ENCODE measurements at places on chromosomes 7 and 10.

DNA sequence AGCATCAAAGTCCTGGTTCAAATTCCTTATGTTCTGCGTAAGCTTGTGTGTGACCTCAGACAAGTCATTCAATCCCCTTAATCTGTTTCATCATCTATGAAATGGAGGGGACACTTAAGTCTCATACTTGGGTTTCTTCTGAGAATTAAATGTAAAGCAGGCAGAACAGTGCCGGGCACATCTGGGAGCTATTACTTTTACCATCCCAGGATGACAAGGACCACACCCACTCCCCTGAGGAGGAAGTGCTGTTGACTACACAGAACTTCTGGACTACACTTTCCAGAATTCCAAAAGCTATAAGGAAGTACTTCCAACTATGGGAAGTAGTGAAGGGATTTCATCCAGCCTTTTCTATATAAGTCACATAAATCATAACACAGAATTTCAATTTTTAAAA is 294.9 kb downstream of the IPMK start:
- peak; percentile 6 for DNase-seq

DNA sequence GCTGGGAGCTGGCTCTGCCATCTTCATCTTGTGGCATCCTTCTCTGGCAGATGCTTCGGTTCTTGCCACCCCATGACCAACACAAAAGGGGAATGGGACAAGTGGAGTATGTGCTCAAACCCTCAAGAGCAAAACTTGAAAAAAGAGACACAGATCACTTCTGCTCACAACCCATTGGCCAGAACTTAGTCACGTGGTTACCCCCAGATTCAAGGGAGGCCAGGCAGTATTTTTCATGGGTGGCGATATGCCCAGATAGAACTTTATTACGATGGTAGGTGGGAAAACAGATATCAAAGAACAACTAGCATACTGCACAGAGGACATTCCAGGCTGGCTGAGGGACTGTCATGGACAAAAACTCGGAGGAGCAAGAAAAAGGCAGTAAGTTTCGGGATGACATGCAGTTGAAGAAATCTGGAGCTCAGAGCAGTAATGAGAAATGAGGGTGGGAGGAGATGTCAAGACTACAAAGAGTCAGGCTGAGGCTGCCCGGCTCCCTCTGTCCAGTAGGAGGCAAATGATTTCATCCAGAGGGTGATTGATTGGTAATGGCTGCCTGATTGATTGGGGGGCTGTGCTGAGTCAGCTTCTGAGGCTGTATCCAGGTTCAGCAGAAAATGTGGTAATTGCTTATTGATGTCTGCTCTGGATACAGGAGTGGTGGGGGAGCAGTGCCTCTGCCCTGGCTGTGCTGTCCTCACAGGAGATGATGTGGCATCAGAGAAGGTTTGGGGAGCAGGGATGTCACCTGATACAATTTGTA is 25.3 kb downstream of the COL13A1 start:
- DNase-seq, result no peak

DNA sequence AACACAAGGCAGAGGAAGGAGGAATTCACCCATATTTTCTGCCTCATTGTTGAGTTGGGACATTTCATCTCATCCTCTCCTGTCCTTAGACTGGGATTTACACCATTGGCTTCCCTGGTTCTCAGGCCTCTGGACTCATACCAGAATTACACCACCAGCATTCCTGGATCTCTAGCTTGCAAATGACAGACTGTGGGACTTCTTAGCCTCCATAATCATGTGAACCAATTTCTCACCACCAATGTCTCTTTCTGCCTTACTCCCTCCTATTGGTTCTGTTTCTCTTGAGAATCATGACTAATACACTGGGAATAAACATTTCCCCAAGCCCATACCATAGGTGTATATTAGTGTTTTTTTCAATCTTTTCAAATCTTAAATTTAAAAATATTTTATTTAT is 2.9 kb upstream of the ZNF33A start:
- DNase-seq, result no peak

DNA sequence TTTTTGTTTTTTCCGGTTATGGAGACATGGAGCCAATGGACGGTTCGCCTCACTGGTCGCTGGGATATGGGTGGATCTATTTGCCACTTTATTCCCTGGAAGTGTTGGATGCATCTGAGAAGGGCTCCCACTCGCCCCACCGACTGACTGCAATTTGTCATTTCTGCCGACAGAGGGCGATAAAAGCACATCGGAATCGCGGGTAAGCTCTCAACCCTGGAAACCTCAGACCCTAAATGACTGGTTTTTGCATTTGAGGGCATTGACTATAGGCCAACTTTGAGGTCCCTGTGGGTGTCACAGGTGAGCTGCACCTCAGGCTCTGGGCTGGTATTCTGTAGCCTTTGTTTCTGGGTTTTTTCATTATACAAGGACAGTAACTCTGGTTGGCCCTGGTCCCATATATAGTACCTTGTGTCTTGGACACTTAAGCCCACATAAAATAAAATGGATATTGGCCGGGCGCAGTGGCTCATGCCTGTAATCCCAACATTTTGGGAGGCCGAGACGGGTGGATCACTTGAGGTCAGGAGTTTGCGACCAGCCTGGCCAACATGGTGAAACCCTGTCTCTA is 11.9 kb upstream of the OPALIN start:
- DNase-seq, result peak; percentile 54

DNA sequence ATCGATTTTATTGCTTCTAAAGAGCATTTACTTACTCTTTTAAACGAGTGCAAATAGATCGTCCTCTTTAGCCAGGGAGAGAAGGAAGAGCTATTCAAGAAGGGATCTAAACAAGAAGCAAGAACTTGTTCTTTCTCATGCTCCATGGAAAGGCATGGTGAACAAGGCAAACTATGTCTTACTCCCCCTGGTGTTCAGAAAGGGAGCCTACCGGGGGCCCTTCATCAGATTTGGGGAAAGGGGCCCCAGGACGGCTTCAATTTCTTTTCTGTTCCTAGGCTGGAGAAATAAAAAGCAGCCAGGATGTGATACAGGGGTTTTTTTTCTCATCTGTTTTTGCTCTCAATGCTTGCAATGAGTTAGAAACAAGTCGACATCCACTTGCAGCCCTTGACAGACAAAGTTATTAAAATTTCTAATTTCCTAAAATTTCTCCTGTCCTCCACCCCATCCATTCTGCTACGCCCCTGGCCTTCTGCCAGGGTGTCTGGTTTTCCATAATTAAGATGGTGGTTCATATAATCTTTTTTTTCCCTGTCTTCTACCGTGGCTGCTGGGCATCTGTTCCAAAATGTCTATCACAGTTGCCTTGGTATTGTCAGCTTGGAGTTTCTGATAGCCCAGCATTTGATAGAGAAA is 214.4 kb downstream of the CREB5 start:
- DNase-seq, result peak; percentile 78

DNA sequence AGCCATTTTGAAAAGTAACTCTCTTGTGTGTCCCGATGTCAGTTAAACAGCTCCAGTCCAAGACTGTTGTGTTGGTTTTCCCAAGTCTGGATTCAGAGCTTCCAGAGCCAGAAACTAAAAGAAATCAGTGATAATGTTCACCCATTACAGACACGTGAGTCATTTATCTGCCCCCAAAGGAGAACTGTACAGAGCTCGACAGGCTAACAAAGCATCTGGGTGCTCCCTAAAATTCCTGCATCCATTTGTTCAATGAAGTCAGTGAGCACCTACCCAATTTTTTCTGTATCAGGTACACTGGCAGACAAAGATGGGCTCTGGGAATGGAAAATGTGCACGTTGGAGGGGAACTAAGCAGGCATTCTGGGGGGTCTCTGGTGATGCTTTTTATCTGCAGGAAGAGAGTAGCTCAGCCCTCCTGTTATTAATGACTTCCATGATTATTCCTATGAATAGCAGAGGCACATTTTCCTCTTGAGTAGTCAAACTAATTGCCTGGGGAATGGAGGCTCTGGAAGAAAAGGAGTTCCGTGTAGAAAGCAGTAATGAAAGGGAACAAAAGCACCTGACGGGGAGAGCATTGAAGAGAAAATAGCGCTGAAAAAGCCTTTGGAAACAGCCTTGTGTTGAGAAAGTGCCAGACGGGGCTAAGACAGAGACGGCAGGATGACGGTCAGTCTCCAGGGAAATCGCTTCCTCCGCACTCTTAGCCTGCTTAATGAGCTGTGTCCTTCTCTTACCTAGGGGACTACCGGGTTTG is 75.3 kb downstream of the GAD2 start:
- no peak for DNase-seq

DNA sequence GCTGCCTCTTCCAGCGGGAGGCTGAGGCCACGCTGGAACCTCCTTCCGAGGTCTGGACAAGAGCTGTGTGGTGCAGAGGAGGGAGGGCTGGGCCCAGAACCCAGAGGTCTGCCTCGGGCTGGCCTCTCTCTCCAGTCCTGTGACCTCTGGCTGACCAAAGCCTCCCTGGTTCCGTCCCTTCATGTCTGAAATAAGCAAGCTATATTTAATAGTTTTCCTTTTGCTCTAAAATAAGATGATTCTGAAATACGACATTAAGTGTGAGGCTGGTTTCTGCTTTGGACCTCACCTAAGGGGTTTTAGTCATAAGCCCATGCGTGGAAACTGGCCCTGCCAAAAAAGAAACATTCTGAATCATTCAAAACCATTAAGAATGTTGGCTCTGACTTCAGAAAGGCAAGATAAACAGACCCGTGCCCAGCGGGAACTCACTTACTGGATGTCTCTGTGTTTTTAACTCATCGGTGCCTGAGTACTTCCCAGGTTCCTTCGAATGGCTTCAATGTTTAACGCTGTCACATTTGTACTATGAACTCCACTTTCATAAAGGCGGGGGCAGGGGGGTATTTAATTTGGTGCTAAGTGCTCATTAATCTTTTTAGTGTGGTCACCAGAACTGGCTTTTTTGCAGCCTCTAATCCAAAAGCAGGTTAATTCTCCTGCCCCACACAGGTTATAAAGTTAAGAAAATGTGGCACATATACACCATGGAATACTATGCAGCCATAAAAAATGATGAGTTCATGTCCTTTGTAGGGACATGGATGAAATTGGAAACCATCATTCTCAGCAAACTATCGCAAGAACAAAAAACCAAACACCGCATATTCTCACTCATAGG is 157.5 kb upstream of the KLF14 start:
- peak; percentile 95 for DNase-seq

GRCh38 chr7:84513061-84513460 is 318.5 kb upstream of the SEMA3A start:
- no peak for DNase-seq

GRCh38 chr10:10589540-10590303 is 427.9 kb upstream of the CELF2 start:
- peak; percentile 85 for DNase-seq

GRCh38 chr7:79529881-79530235 is 76.4 kb upstream of the MAGI2 start:
- no peak for DNase-seq

GRCh38 chr7:126222782-126223181 is 1030.0 kb downstream of the GRM8 start:
- DNase-seq, result no peak

DNA sequence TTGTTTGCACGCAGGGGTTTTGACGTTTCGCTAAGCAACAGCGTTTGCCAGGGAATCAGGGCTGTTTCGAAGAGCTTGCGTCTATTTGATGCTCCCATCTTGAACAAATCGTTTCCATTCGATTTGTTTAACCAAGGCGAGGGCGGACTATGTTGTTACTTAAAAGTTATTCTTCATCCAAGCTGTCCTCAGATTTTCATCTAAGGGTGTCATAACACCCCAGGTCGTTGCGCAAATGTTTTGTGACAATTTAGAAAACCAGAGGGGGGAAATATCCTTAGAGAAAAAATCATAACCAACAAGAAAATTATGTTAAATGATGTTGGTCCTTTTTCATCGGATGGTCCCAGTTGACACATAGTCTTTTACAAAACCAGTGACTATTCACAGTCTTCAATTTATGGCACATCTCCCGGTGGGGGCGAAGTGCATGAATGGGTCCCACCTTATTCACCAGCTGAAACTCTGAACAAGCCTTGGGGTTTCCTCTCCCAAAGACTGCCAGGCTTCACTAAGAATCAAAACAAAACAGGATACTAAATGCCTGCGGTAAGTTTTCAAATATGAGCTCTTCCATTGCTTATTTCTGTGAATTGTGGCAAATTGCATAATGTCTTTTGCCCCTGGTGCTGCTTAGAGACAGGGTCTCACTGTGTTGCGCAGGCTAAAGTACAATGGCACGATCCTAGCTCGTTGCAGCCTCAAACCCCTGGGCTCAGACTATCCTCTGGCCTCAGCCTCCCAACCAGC is 109.9 kb downstream of the REEP3 start:
- no peak for DNase-seq

All from H4 (cell line).